IgD-negative memory B cell (primary cell): ENCODE measurements at places on chromosomes 5 and 9. TPM values are rescaled to one million over a fixed set of nuclear protein-coding genes. Genes with fewer than 3 reads are reported as not detected.

Gene CDH18
- polyA plus RNA-seq = not detected

Gene IL11RA
- polyA plus RNA-seq = 4.7 TPM

Gene TMEM252
- not detected for polyA plus RNA-seq

Gene PRELID2
- polyA plus RNA-seq = 3.3 TPM

Gene PCDHGA2
- not detected for polyA plus RNA-seq

Gene PCDHGA10
- 0.15 TPM for polyA plus RNA-seq

Gene INSL6
- 0.38 TPM for polyA plus RNA-seq

Gene FAM153A
- polyA plus RNA-seq = not detected

Gene FBP2
- polyA plus RNA-seq = not detected

Gene MAMDC4
- 0.11 TPM for polyA plus RNA-seq

Gene SOWAHA
- not detected for polyA plus RNA-seq

Gene HNRNPH1
- 116 TPM for polyA plus RNA-seq

Gene FKTN
- 0.65 TPM for polyA plus RNA-seq

Gene CTNND2
- not detected for polyA plus RNA-seq

Gene FCHSD1
- polyA plus RNA-seq = 9.9 TPM

Gene SLC25A25
- polyA plus RNA-seq = 7.4 TPM

Gene MEF2C
- polyA plus RNA-seq = 238 TPM

Gene GDA
- polyA plus RNA-seq = not detected

Gene GADD45G
- 1.1 TPM for polyA plus RNA-seq

Gene IQGAP2
- polyA plus RNA-seq = 8.0 TPM

Gene LECT2
- not detected for polyA plus RNA-seq

Gene TRPM6
- polyA plus RNA-seq = not detected

Gene FGD3
- polyA plus RNA-seq = 86.1 TPM

Gene IFNA21
- polyA plus RNA-seq = not detected

Gene RASGRF2
- 0.46 TPM for polyA plus RNA-seq

Gene SPATA31A3
- not detected for polyA plus RNA-seq

Gene DIAPH1
- polyA plus RNA-seq = 57.6 TPM

Gene CSF1R
- 0.10 TPM for polyA plus RNA-seq

Gene GALNT10
- 25.0 TPM for polyA plus RNA-seq

Gene RGS7BP
- not detected for polyA plus RNA-seq

Gene STOML2
- polyA plus RNA-seq = 89.9 TPM

Gene CHSY3
- polyA plus RNA-seq = not detected

Gene TMEM171
- not detected for polyA plus RNA-seq

Gene SOX30
- polyA plus RNA-seq = 0.81 TPM

Gene GCNT4
- polyA plus RNA-seq = 0.08 TPM

Gene PHYKPL
- polyA plus RNA-seq = 58.1 TPM

Gene BARHL1
- polyA plus RNA-seq = not detected

Gene CCNO
- not detected for polyA plus RNA-seq

Gene TRPM3
- not detected for polyA plus RNA-seq

Gene C1QTNF3
- polyA plus RNA-seq = 0.81 TPM

Gene FRMD3
- polyA plus RNA-seq = 1.1 TPM

Gene MLANA
- not detected for polyA plus RNA-seq

Gene INSYN2B
- not detected for polyA plus RNA-seq

Gene WDR41
- 24.3 TPM for polyA plus RNA-seq

Gene TNFAIP8
- 285 TPM for polyA plus RNA-seq

Gene IL9
- polyA plus RNA-seq = not detected

Gene TLE1
- polyA plus RNA-seq = 115 TPM

Gene MACIR
- polyA plus RNA-seq = 2.2 TPM

Gene GRM6
- not detected for polyA plus RNA-seq

Gene SPINK13
- not detected for polyA plus RNA-seq

Gene CDH9
- not detected for polyA plus RNA-seq

Gene FYB1
- 11.6 TPM for polyA plus RNA-seq

Gene ENG
- polyA plus RNA-seq = 1.8 TPM

Gene LCN1
- not detected for polyA plus RNA-seq

Gene INSL4
- not detected for polyA plus RNA-seq

Gene SPINK6
- not detected for polyA plus RNA-seq

Gene DAPK1
- polyA plus RNA-seq = 0.86 TPM
